Stimulated activated CD4-positive, alpha-beta T cell treated with anti-CD3 and anti-CD28 coated beads, Interleukin-12 subunit alpha, Interleukin-12 subunit beta, amount 100 ng/mL, for 4 hours (primary cell): ENCODE measurements at places on chromosomes 3 and 15.

DNA sequence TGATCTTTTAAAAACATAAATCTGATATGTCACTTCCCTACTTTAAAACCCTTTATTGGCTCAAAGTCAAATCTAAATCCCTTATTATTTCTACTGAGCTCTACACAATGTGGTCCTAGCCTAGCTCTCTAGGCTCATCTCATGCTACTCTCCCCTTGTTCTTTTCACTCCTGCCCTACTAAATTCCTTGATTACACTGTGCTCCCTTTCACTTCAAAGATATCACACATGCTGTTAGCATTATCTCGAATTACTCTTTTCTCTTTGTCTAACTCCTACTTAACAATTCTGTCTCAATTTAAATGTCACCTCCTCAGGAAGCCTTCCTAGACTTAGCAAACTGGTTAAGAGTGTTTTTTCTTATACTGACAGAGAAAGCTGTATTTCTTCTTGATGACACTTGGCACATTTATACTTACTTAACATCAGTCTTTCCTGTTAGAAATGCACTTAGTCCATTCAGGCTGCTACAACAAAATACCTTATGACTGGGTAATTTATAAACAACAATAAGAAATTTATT lies 102.0 kb downstream of the SCAPER start:
- no peak for DNase-seq

DNA sequence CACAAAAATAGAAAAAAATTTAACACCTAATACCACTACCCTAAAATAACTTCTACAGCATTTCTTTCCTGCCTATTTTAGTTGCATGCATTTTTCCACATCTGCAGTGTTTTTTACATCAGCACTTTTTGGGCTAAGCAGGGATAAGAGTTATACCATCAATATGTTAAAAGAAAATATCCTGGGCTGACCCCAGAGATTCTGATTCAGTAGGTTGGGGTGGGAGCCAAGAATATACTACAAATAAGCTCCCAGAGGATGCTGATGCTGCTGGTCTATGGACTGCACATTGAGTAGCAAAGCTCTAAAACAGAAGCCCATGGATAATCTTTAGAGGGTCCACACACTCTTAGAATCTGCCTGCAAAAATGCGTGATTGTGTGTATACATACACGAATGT lies 14.8 kb downstream of the FYCO1 start:
- DNase-seq, result no peak

DNA sequence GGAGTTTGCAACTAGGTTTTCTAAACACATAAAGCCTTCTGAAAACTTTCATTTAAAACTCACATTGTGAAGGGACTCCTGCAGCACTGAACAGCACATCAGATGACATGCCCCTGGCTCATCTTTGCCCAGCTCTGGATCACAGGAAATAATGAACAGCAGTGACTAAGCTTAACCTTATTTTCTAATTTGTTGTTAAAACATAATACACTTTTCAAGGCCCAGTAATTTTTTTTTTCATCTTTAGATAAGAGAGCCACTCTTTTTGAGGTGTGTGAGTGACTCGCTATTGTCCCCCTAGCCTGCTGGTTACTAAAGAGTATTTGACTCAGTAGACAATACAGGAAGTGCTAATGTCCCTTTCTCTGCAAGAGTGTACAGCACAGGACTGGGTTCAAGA lies 204.0 kb downstream of the OSBPL10 start:
- DNase-seq, result no peak

DNA sequence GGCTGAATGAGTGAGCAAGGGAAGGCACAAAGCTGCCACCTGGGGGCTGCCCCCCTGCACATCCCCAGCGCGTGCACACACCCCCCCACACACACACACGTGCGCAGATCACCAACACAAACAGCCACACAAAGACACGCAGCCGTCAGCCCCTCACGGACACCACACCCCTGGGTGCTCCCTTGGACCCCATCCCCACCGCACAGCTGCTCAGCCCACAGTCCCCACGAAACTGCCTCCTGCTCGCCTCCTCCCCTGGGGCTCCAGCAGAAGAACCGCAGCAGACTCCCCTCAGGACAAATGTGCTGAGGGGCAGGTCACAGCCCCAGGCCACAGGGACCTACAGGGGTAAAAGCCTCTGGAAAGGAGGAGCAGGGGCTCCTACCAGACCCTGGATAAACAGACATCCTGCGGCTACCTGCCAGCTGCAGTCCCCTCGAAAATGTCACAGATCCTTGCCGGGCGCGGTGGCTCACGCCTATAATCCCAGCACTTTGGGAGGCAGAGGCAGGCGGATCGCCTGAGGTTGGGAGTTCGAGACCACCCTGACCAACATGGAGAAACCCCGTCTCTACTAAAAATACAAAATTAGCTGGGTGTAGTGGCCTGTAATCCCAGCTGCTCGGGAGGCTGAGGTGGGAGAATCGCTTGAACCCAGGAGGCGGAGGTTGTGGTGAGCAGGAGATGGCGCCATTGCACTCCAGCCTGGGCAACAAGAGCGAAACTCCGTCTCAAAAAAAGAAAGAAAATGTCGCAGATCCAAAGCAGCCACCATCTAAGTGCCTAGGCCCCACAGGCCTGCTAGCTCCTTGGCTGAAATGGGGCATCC lies 6.5 kb downstream of the TWF2 start:
- no peak for DNase-seq

DNA sequence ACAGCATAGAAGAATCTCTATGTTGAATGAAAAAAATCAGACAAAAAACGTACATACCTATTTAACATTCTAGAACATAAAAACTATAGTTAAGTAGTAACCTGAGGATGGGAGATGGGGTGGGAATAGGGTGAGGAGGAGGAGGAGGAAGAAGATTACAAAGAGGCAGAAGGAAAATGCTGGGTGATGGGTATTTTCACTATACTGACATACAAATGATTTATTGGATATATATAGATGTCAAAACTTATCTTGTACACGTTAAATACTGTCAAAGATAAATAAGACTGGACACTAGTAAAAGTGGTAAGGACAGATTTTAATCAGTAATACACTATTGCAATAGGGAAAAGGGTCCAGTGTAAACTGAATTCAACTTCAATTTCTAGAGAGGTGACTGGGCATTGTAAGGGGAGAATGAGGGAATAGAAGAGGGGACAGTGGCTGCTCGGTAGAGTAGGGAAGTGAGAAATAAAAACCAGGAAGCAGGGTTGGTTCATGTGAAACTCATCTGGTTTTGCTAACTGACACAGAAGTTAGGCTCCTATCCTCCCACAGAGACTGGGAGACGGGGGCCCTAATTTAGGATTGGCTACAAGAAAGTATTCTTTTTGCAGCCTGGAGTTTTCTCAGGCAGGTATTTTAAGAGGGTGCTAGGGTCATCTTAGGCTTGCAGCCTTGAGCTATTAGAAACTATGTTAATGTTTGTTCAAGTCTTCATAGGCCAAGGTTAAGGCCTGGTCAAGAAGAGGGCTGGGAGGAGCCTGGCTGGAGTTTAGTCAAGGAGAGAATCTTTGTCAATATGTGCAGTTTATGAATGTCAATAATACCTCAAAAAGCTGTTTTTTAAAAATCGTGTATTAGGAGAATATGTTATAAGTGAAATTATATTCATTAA lies 15.0 kb upstream of the C15orf61 start:
- no peak for DNase-seq

DNA sequence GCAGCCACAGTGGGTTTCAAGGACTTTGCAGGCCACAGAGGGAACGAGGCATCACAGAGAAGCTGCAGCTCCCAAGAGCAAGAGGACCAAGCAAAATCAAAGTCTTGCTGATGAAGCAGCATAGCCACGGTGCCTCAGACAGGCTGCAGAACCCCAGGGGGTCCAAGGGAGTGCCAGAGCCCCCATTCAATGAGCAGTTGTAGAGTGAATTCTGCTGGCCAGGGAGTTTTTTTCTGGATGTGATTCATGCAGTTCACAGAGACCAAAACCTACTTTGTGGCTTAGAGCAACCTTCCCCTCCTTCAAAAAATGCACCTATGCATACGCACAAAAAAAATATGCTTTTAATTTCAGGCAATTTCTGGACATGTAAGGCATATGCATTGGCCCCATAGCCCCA lies 409.0 kb downstream of the VPS13C start:
- DNase-seq, result no peak

DNA sequence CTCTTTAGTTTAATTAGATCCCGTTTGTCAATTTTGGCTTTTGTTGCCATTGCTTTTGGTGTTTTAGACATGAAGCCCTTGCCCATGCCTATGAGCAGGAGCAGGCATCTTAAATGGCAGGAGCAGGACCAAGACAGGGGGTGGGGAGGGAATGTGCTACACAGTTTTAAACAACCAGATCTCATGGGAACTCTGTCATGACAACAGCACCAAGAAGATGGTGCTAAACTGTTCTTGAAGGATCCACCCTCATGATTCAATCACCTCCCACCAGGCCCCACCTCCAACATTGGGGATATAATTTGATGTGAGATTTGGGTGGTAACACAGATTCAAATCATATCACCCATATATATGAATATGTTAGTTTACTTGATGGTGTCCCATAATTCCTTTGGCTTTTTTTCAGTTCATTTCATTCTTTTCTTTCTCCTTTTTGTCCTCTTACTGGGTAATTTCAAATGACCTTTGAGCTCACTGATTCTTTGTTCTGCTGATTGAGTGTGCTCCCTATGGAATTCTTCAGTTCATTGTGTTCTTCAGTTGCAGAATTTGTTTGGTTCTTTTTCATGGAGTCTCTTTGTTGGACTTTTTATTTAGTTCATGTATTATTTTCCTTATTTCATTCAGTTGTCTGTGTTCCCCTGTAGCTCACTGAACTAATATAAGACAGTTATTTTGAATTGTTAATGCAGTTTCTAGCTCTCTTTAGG lies 62.6 kb downstream of the DOCK3 start:
- DNase-seq, result no peak

- no peak for DNase-seq
Measured at GRCh38 chr3:185687271-185687878, 101.3 kb downstream of the SENP2 start.

- no peak for DNase-seq
Measured at GRCh38 chr15:20280933-20281463, 260.6 kb downstream of the GOLGA6L6 start.

- DNase-seq, result no peak
Measured at GRCh38 chr3:23888617-23889228, 28.1 kb downstream of the NKIRAS1 start.

- no peak for DNase-seq
Measured at GRCh38 chr15:80374441-80374840, 29.7 kb upstream of the ARNT2 start.

DNA sequence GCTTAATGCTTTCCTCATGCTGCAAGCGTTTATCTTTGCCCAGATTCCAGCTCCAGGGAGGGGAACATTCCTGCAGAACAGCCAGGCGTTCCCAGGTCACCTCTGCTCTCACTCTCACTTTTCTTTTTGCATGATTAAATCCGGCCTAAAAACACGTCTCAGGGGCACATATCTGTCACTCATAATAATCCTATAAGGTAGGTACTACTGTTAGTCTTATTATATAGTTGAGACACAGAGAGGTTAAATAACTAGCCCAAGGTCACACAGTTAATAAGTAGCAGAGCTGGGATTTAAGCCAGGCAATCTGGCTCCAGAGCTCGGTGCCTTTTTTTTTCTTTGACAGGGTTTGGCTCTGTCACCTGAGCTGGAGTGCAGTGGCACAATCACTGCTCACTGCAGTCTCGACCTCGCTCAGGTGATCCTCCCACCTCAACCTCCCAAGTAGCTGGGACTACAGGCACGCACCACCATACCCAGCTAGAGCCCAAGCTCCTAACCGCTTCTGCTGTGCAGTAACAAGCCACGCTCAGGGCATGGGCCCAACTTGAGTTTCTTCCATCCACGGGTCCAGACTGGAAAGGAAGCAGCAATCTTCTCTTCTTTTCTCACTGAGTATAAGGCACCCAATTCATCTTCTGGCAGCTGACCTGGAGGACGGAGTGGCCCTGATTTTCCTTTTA lies 96.5 kb downstream of the LIPC start:
- no peak for DNase-seq

- DNase-seq, result no peak
Measured at GRCh38 chr15:22967084-22967770, 12.9 kb downstream of the CYFIP1 start.

- no peak for DNase-seq
Measured at GRCh38 chr3:133531981-133532380, 41.5 kb upstream of the CDV3 start.

- DNase-seq, result no peak
Measured at GRCh38 chr3:128392818-128393544, 73.7 kb downstream of the DNAJB8 start.

DNA sequence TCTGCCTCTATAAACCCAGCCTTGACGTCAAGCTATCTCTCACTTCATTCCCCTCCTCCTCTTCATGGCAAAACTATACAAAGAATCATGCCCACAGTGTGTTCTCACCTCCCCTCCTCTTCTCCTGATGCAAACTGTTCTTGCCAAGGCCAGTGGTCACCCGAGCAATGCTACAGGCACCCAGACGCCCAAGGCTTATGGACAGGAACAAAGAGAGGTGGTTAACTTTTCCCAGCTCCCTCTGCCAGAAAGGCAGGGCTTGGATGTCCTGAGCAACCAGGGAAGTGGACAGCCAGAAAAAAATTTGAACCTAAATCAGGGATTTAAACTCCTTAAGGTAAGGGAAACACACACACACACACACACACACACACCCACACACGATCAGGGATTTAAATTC lies 5.1 kb downstream of the SLC41A3 start:
- no peak for DNase-seq

GRCh38 chr3:186818516-186818915 lies 12.2 kb upstream of the RFC4 start:
- DNase-seq, result no peak
